Left ventricle myocardium inferior (tissue), 1 donor: ENCODE measurements at places on chromosomes 7 and 10. TPM values are rescaled to one million over a fixed set of nuclear protein-coding genes. Genes with fewer than 3 reads are reported as not detected.
A peak's percentile ranks its signal among the peaks of the same experiment; 100 is the strongest.

DNA sequence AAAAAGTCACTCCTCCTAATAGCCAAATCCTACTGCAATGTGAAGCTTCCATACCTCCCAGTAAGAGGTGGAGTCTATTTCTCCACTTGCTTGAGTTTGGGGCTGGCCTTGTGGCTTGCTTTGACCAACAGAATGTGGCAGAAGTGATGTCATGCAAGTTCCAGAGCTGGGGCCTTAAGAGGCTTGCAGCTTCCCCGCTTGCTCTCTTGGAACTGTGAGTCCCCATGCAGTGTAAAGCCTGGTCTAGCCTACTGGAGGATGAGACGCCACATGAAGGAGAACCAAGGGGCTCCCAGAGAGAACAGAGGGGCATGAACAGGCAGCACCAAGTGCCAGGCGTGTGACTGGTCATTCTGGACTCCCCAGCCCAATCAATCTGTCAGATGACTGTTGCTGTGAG, 58.6 kb upstream of the OPALIN start:
- no peak overlapping the region for H3K4me3 ChIP-seq
- no peak for DNase-seq
- no peaks in the 10 kb centered on the region for H3K36me3 ChIP-seq
- H3K27me3 ChIP-seq = peaks cover 5% of the 10 kb centered on the region
- peaks cover 70% of the 10 kb centered on the region for H3K4me1 ChIP-seq

GRCh38 chr7:6637544-6638229, 569 bp downstream of the ZNF316 start:
- peak overlapping the region; percentile 78 for H3K27ac ChIP-seq
- H3K4me1 ChIP-seq = peaks cover 38% of the 10 kb centered on the region
- H3K4me3 ChIP-seq = peak overlapping the region; percentile 90
- peaks cover 25% of the 10 kb centered on the region for H3K36me3 ChIP-seq

- H3K4me3 ChIP-seq = no peak overlapping the region
- H3K36me3 ChIP-seq = no peaks in the 10 kb centered on the region
- H3K27me3 ChIP-seq = peaks cover 4% of the 10 kb centered on the region
- DNase-seq = no peak
- H3K27ac ChIP-seq = peak overlapping the region; percentile 29
Observed at GRCh38 chr10:118394301-118395200, 52.4 kb upstream of the FAM204A start.

DNA sequence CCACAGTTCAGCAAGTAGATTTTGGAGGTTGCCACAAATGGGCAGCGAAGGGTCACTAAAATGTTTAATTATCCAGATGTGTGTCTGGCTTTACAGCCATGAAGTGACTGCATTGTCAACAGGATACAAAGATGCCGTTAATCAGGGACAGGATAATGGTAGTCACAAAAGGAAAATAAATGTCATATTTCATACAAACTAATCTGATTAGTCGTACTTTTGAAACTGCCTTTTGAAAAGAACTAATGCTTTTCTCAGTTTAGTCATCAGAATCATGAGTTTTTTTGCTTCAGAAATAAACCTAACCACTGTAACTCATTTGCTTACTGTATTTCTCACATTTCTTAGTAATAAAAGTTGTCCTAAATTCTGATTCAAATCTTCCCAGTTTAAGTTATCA, 22.2 kb upstream of the WNT16 start:
- H3K36me3 ChIP-seq = no peaks in the 10 kb centered on the region
- H3K27ac ChIP-seq = no peak overlapping the region
- no peaks in the 10 kb centered on the region for H3K27me3 ChIP-seq
- H3K4me3 ChIP-seq = no peak overlapping the region

DNA sequence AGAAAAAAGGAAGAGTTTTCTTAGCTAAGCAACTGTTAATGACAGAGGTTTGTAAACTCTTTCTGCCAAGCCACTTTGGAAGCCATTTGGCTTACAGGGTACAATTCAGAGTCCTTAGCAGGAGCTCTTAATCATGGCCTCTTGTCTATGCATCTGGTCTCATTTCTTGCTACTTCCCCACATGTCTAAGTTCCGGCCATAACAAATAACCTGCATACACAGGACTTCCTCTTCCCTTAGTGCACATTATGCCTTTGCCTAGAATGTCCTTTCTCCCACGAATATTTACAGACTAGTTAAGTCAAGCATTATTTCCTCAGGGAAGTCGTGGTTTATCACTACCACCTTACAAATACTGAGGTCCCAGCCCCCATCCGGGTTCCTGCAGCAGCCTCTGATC, 8.6 kb upstream of the UPF2 start:
- peaks cover 6% of the 10 kb centered on the region for H3K27me3 ChIP-seq
- H3K36me3 ChIP-seq = no peaks in the 10 kb centered on the region
- no peak overlapping the region for H3K27ac ChIP-seq
- DNase-seq = no peak

GRCh38 chr7:151721694-151722093, 155.2 kb downstream of the PRKAG2 start:
- no peaks in the 10 kb centered on the region for H3K27me3 ChIP-seq
- DNase-seq = no peak
- no peak overlapping the region for H3K4me3 ChIP-seq
- H3K36me3 ChIP-seq = no peaks in the 10 kb centered on the region

DNA sequence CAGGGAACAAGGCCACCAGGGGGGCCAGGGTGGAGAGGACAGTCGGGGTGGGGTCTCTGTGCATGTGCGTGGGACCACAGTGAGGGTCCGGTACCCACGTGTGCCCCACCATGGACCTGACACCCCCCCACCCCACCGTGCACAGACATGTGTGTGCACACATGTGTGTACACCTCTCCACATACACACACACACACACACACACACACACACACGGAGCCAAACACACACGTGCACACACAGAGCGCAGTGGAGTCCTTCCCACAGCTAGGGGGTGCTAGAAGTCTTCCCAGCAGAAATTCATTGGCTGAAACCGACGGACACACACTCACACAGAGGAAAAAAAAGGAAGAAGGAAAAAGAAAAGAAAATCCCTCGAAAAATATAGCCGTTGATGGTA, 42.8 kb upstream of the GNA12 start:
- DNase-seq = no peak
- H3K27me3 ChIP-seq = peaks cover 20% of the 10 kb centered on the region
- H3K4me1 ChIP-seq = no peaks in the 10 kb centered on the region
- H3K27ac ChIP-seq = no peak overlapping the region
- H3K36me3 ChIP-seq = no peaks in the 10 kb centered on the region

GRCh38 chr10:103554488-103555324, 61.2 kb downstream of the NEURL1 start:
- H3K4me3 ChIP-seq = peak overlapping the region; percentile 63
- no peak overlapping the region for H3K27ac ChIP-seq
- peak; percentile 49 for DNase-seq
- H3K36me3 ChIP-seq = no peaks in the 10 kb centered on the region
- peaks cover 11% of the 10 kb centered on the region for H3K4me1 ChIP-seq

The SFTPA1 gene
- not detected for total RNA-seq

The CPA2 gene
- total RNA-seq = not detected

- H3K36me3 ChIP-seq = no peaks in the 10 kb centered on the region
- no peaks in the 10 kb centered on the region for H3K4me1 ChIP-seq
- H3K27ac ChIP-seq = no peak overlapping the region
- no peaks in the 10 kb centered on the region for H3K27me3 ChIP-seq
- peak; percentile 21 for DNase-seq
Observed at GRCh38 chr7:57308631-57309408, 141.2 kb upstream of the ZNF716 start.

DNA sequence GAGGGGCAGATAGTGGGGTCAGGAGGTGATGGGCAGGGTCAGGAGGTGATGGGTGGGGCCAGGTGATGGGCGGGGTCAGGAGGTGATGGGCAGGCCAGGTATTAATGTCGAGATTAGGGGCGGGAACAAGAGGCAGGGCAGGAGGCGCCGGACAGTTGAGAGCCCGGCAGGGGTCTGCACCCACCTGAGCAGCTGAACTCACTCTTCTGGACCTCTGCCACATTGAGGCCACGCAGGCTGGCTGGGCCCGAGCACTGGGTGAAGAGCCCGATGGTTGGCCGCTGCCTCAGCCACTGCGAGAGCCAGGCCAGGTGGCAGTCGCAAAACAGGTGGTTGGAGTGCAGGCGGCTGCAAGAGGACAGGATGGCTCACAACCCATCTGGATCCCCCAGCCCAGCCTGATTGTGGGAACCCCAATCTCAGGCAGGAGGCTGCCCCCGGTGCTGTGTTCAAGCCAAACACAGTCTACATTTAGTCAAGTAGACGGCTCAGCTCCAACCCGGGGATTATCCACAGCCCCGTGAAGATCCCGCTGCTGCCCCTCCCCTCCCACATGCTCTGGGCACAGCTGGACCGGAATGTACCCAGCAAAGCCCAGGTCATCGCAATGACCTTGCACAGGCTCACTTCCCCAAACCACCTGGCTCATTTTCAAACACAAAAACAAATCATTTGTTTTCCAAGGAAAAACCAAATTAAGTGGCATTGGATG, 122.3 kb downstream of the SLIT1 start:
- H3K27me3 ChIP-seq = peaks cover 23% of the 10 kb centered on the region
- no peaks in the 10 kb centered on the region for H3K4me1 ChIP-seq
- DNase-seq = no peak
- H3K4me3 ChIP-seq = no peak overlapping the region
- no peaks in the 10 kb centered on the region for H3K36me3 ChIP-seq
- no peak overlapping the region for H3K27ac ChIP-seq

- H3K4me3 ChIP-seq = no peak overlapping the region
- no peaks in the 10 kb centered on the region for H3K27me3 ChIP-seq
- no peak for DNase-seq
- no peaks in the 10 kb centered on the region for H3K4me1 ChIP-seq
Observed at GRCh38 chr7:121305109-121305508, 23.7 kb upstream of the WNT16 start.

The SLC39A12 gene
- total RNA-seq = not detected

The OPALIN gene
- not detected for total RNA-seq

DNA sequence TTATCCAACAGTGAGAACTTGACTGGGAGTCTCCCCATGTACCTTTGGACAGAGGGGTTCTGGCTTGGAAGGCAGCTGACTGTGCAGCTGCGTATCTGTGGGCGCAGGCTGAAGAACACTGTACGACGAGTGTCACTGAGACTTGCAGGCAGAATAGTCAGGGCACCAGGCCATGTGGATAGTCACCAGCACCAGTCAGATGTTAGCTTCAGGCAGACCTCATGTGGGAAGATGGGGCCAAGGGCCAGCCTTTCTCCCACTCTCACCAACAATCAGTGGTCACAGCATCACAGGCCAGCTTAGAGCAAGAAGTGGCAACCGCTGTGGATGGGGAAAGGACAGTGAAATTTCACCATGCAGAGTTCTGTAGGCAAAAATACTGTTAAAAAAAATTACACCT, 43.4 kb upstream of the GJD4 start:
- H3K4me1 ChIP-seq = peaks cover 55% of the 10 kb centered on the region
- peak overlapping the region; percentile 71 for H3K27ac ChIP-seq
- peaks cover 22% of the 10 kb centered on the region for H3K36me3 ChIP-seq
- no peaks in the 10 kb centered on the region for H3K27me3 ChIP-seq

The HOXA1 gene
- total RNA-seq = not detected

The CYP26C1 gene
- not detected for total RNA-seq

GRCh38 chr7:137001478-137001877, 133.0 kb downstream of the CHRM2 start:
- no peak overlapping the region for H3K4me3 ChIP-seq
- H3K36me3 ChIP-seq = no peaks in the 10 kb centered on the region
- H3K4me1 ChIP-seq = peaks cover 44% of the 10 kb centered on the region
- no peak for DNase-seq

- H3K4me1 ChIP-seq = no peaks in the 10 kb centered on the region
- no peak for DNase-seq
- H3K27ac ChIP-seq = no peak overlapping the region
- H3K36me3 ChIP-seq = no peaks in the 10 kb centered on the region
- H3K27me3 ChIP-seq = no peaks in the 10 kb centered on the region
Observed at GRCh38 chr7:86786376-86786775, 142.7 kb downstream of the GRM3 start.

DNA sequence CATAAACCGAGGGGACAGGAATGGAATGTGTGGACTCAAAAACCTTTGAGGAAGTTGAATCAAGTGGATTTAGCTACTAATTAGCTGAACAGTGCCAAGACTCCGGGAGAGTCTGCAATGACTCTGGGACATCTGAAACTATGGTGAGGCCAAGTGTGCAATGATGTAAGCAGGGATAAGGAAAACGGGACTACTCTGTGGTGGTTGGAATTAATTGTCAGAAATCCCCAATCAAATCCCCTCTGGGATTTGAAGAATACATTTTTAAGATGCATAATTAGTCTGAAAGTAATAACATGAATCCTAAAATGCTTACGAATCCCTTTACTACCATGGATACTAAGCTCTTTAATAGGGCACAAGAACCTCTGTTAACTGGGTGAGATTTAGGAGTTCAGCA, 602.8 kb downstream of the NRG3 start:
- H3K4me3 ChIP-seq = no peak overlapping the region
- H3K36me3 ChIP-seq = no peaks in the 10 kb centered on the region
- H3K27ac ChIP-seq = no peak overlapping the region
- no peaks in the 10 kb centered on the region for H3K4me1 ChIP-seq
- no peak for DNase-seq

The CALML3 gene
- not detected for total RNA-seq

DNA sequence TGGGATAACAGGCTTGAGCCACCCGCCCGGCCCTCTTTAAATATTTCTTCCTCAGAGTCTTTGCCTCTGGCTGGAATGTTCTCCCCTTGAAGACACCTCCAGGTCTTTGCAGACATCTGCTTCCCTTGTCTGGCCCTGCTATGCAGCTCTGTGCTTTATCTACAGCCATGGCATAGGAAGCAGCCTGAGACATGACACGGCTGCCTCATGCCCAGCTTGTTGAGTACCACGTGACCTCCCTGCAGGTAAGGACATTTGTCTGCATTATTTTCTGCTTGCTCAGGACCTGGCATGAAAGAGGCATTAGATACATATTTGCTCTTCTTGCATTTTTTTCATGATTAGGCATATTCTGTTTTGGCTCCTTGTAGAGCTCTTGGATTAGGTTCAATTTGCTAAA, 113.8 kb upstream of the KLF6 start:
- no peak for DNase-seq
- no peaks in the 10 kb centered on the region for H3K36me3 ChIP-seq
- H3K27ac ChIP-seq = no peak overlapping the region
- no peak overlapping the region for H3K4me3 ChIP-seq
- no peaks in the 10 kb centered on the region for H3K27me3 ChIP-seq

GRCh38 chr10:74824900-74825370, 1.5 kb upstream of the KAT6B start:
- H3K4me1 ChIP-seq = peaks cover 62% of the 10 kb centered on the region
- peak; percentile 36 for DNase-seq
- no peaks in the 10 kb centered on the region for H3K36me3 ChIP-seq
- peak overlapping the region; percentile 96 for H3K27ac ChIP-seq

- no peaks in the 10 kb centered on the region for H3K36me3 ChIP-seq
- H3K27me3 ChIP-seq = peaks cover 99% of the 10 kb centered on the region
- H3K4me3 ChIP-seq = peak overlapping the region; percentile 72
- DNase-seq = no peak
Observed at GRCh38 chr7:19116121-19117090, 1.0 kb downstream of the TWIST1 start.

- peak overlapping the region; percentile 97 for H3K4me3 ChIP-seq
- no peaks in the 10 kb centered on the region for H3K27me3 ChIP-seq
- DNase-seq = peak; percentile 52
- H3K36me3 ChIP-seq = no peaks in the 10 kb centered on the region
- peaks cover 62% of the 10 kb centered on the region for H3K4me1 ChIP-seq
- peak overlapping the region; percentile 96 for H3K27ac ChIP-seq
Observed at GRCh38 chr10:58335306-58336005, 650 bp downstream of the UBE2D1 start.
